Cardiac septum (tissue), 1 donor: ENCODE measurements at places on chromosomes 2 and 18. TPM values are rescaled to one million over a fixed set of nuclear protein-coding genes. Genes with fewer than 3 reads are reported as not detected.
A peak's percentile ranks its signal among the peaks of the same experiment; 100 is the strongest.

DNA sequence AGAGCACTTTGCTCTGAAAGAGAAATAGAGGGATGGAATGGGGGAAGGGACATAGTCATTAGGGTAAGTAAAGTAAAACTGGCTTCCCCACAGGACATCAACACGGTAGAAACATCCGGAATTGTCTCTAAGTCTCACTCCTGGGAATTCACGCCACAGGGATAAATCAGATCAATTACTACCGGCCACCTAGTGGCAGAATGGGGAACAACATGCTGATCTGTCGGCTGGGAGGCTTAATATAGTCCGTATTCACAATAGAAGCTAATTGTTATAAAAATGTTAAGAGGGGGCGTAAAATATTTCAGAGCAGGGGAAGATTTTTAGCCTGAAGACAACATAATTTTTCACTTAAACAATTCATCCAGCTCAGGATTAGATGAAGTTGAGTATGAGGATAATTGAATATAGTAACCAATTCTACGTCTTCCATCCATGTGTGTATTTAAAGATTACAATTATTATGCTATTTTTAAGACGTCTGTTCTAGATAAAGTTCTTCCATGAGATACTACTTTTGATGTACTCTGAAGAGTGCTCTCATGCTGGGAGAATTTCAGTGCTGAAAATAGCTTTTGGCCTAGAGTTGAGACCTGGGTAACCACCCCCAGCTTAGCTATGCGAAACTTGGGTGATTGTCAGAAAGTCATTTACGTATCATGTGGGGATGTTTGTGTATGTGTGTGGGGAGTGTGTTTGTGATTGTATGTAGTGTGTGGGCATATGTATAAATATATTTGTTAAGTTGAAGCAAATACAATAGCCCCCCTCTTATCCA lies 65.7 kb downstream of the LRRTM1 start:
- DNase-seq, result no peak

- no peak for DNase-seq
Observed at GRCh38 chr2:129175051-129175450, 804.4 kb upstream of the RAB6C start.

DNA sequence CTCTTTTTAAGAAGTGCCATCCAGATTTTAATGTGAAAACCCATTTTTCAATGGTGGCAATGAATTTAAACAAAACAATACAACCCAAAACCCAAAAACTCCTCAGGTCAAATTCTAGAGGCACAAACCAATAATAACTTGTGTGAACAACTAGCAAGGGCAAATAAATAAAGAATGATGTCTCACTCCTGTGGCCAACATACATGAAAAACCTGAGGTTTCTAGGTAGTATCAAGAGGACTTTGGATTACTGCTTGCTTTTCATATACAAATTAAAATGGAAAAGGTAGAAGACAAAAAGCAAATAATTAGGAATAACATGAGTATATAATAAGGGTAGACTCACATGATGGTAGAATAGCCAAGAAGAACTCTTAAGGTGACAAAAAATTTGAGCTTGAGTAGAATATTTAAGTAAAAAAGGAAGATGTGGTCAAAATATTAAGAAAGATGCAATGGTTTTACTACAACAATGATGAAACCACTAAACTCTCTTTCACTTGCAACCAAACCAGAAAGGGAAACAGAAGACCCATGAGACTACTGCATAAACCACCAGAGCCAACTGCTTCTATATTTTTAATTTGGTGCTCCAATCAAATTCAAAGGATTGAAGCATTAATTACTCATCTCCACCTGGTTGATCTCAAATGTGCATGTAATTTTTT lies 53.5 kb downstream of the DARS1 start:
- no peak for DNase-seq

DNA sequence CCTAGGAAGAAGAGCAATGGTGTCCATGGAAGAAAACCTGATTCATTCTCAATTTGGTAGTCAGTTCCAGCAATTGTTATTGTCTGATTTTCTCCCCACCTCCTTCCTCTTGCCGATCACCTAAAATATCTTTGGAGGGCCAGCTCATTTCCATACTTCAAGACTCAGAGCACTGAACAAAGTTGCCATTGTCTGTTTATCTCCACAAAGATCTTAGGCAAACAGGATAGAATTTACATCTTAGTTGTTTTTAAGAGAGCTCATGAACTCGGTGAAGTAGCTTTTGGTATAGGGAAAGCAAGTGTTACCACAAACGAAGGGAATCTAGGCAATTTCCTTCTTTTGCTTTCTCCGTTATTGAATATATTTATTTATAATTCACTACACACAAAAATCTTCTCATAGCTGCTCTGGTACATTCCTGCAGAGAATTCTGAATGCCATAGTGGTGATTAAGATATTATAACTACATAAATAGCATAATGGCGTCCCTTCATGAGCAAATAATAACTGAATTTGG lies 41.5 kb upstream of the CHST9 start:
- DNase-seq, result no peak

GRCh38 chr2:164535280-164536025 lies 85.8 kb downstream of the GRB14 start:
- no peak for DNase-seq

DNA sequence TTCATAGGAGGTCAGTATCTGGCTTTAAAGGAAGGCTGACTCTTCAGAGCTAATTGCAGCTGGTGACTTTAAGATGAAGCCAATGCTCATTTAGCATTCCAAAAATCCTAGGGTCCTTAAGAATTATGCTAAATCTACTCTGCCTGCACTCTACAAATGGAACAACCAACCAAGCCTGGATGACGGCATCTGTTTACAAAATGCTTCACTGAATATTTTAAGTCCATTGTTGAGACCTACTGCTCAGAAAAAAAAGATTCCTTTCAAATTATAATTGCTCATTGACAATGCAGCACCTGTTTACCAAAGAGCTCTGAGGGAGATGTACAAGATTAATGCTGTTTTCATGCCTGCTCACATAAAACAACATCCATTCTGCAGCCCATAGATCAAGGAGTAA lies 31.4 kb downstream of the YWHAQ start:
- DNase-seq, result no peak

DNA sequence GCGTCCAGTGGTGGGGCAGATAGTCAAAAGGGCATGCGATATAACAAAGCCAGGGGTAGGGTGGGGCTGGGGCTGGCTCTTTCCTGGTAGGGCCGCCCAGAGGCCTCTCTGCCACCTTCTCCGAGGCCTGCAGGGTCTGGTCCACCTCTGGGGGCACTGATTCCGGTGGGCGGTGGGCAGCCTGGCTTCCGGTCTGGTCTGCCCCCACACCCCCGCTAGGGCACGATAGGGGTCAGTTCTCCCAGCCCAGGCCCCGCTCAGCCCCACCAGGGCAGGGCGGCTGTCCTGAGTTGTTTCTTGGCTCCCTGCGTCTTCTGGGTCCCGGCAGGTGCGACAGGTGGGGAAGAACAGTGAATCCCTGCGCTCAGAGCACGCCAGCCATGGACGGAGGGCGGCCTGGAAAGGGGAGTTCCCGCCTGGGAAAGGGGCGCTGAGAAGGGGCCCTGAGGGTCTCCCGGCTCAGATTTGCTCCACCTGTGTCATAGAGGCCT lies 707 bp upstream of the ERFE start:
- DNase-seq, result no peak

- DNase-seq, result no peak
Observed at GRCh38 chr18:73331212-73331772, 463.5 kb upstream of the NETO1 start.

- no peak for DNase-seq
Observed at GRCh38 chr18:28007841-28008240, 169.1 kb downstream of the CDH2 start.

DNA sequence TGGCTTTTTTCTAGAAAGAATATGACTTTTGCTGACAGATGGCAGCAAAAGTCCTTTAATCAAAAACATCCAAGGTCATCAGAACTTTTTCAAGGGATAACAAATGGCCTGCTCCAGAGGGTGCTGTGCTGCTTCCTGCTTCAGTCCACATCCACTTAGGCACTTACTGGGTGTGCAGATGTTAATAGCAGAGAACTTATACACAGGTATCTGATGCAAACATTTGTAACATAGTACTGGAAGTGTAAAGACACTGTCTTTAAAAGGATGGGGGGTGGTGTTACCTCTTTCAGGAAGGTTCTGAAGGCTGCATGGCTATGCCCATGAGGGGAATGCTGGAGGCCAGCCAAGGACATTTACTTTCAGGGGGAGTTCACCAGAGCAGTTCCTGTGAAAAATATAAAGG lies 5.5 kb downstream of the HOXD8 start:
- DNase-seq, result no peak

GRCh38 chr18:74831571-74832250 lies 234.0 kb downstream of the ZNF407 start:
- no peak for DNase-seq

- no peak for DNase-seq
Observed at GRCh38 chr2:192029089-192029488, 165.6 kb downstream of the TMEFF2 start.

DNA sequence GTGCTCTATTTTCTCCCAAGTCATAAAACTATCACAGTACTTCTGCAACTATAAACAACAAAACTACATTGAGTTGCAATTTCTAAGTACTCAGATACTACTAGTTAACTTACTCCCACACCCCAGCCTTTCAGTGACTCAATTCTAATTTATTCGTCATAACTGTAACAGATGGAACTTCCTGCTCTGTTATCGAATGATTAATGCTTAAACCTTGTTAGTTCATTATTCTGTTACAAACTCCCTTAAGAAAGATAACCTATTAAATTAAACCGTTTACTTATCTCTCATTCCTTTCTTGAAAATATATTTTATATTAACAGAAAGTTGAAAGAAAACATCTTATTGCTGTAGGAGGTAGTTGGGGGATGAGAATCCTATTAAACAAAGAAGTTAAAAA lies 17.0 kb downstream of the TNFAIP6 start:
- DNase-seq, result no peak

GRCh38 chr2:73918856-73919255 lies 7.8 kb upstream of the DGUOK start:
- DNase-seq, result no peak

- DNase-seq, result no peak
Observed at GRCh38 chr18:41624460-41624859, 330.6 kb upstream of the PIK3C3 start.

- no peak for DNase-seq
Observed at GRCh38 chr2:61443342-61444041, 27.4 kb downstream of the USP34 start.

- DNase-seq, result no peak
Observed at GRCh38 chr18:12361770-12362378, 15.2 kb downstream of the AFG3L2 start.

- no peak for DNase-seq
Observed at GRCh38 chr18:74778191-74778847, 180.6 kb downstream of the ZNF407 start.

DNA sequence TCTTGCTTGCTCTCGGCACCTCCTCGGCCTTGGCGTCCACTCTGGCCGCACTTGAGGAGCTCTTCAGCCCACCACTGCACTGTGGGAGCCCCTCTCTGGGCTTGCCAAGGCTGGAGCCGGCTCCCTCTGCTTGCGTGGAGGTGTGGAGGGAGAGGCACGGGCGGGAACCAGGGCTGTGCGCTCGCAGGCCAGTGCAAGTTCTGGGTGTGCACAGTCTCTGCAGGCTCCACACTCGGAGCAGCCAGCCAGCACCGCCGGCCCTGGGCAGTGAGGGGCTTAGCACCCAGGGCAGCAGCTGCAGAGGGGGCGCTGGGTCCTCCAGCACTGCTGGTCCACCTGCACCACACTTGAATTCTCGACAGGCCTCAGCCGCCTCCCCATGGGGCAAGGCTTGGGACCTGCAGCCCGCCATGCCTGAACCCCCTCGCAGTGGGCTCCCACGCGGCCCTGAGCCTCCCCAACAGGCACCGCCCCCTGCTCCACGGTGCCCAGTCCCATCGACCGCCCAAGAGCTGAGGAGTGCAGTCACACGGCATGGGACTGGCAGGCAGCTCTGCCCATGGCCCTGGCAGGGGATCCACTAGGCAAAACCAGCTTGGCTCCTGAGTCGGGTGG lies 411.2 kb upstream of the CHAC2 start:
- DNase-seq, result peak; percentile 72

DNA sequence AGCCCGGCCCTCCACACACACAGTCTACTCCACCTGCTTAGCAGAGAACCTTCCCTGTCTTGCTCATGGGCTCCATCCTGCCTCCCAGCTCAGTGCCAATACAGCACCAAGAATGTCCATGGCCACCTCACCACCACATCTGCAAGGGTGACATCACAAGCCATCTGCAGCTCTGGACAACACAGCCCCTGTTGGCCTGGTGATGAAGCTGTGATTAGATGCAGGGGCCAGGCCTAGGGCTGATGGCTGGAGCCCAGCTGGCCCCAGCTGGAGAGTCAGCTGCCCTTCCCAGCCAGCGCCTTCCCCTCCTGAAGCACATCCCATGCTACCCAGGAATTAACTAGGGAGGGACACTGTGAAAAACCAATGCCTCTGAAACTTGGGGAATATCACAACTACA lies 91.1 kb downstream of the TTC32 start:
- DNase-seq, result no peak

GRCh38 chr2:191957996-191958860 lies 111.3 kb upstream of the CAVIN2 start:
- DNase-seq, result no peak

GRCh38 chr2:38125842-38126241 lies 49.9 kb upstream of the CYP1B1 start:
- no peak for DNase-seq

DNA sequence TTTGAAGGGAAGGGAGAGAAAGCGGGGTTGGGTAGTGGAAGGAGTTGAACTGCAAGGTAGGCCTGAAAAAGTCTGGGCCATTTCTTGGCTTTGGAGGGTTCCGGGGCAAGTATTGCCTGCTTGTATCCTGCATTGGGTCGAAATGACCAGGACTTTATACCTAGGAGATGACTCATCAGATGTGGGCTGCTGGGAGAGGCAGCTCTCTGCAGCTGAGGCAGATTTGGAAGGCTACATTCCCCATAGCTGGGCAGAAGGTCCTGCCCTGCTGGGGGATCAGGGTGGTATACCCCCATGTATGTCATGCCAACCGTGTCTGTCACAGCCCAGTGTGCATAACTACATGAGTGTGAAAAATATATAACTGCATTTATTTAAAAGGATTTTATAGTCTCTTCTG lies 171.8 kb upstream of the SPRED2 start:
- no peak for DNase-seq

GRCh38 chr2:78980152-78980465 lies 45.4 kb upstream of the REG3G start:
- DNase-seq, result no peak

GRCh38 chr2:23545396-23545795 lies 160.4 kb downstream of the KLHL29 start:
- DNase-seq, result no peak

The TMEM37 gene
- total RNA-seq, result 1.5 TPM

The TTC32 gene
- 7.5 TPM for total RNA-seq

The NLRC4 gene
- total RNA-seq, result 0.43 TPM

The OBSL1 gene
- total RNA-seq, result 199 TPM

The RANBP2 gene
- 58.6 TPM for total RNA-seq

The KLHL29 gene
- total RNA-seq, result 1.6 TPM

The MOGAT1 gene
- total RNA-seq, result 0.24 TPM

The DNER gene
- 1.00 TPM for total RNA-seq

The REG3A gene
- total RNA-seq, result not detected

The TEKT4 gene
- 0.32 TPM for total RNA-seq

The IHH gene
- total RNA-seq, result not detected

The RAB6D gene
- 0.16 TPM for total RNA-seq

The VAMP5 gene
- 27.9 TPM for total RNA-seq

The RAPGEF4 gene
- total RNA-seq, result 12.6 TPM

The PLEKHB2 gene
- total RNA-seq, result 41.3 TPM

The CHRND gene
- 0.11 TPM for total RNA-seq

The CRYGC gene
- total RNA-seq, result not detected

The SRD5A2 gene
- total RNA-seq, result not detected

The RGPD6 gene
- 33.7 TPM for total RNA-seq
